NCI-H2171 (cell line): ENCODE measurements at places on chromosomes 11 and 22.

DNA sequence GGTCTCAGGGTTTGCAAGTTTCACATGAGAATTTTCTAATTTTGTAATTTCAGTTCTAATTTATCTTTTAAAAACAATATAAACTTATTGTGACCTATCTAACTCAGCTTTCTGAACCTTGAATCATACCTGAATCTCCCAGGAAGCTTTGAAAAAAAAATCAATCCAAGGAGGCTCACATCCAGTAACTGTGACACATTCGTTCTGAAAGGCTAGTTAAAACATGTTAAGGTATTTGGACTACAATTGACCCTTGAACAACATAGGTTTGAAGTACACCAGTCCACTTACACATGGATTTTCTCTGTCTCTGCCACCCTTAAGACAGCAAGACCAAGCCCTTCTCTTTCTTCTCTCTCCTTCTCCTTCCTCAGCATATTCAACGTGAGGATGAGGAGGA, 40.0 kb downstream of the DDI1 start:
- no peak for DNase-seq

- peak; percentile 56 for DNase-seq
Observed at GRCh38 chr11:100574894-100575769, 112.0 kb upstream of the ARHGAP42 start.

GRCh38 chr11:103183981-103184611, 74.9 kb downstream of the DYNC2H1 start:
- DNase-seq, result no peak

DNA sequence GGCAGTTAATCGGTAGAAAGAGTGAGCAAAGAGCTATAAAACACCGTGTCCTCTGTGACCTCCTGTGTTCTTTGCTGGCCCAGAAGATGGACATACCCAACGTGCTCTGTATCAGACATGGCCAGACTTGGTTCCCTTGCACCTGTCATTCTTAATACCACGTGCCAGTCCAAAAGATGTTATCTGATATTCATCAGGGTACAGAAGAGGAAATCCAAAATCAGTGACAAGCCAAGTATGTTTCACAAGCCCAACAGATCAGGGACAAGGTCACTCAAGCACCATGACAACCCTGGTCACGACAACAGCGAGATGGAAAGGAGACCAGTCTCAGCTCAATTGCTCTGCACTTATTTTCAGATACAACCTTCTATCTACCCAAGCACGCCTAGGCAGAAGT, 3.4 kb downstream of the LRP4 start:
- DNase-seq, result no peak

- no peak for DNase-seq
Observed at GRCh38 chr11:77558380-77558779, 31.4 kb upstream of the AQP11 start.

DNA sequence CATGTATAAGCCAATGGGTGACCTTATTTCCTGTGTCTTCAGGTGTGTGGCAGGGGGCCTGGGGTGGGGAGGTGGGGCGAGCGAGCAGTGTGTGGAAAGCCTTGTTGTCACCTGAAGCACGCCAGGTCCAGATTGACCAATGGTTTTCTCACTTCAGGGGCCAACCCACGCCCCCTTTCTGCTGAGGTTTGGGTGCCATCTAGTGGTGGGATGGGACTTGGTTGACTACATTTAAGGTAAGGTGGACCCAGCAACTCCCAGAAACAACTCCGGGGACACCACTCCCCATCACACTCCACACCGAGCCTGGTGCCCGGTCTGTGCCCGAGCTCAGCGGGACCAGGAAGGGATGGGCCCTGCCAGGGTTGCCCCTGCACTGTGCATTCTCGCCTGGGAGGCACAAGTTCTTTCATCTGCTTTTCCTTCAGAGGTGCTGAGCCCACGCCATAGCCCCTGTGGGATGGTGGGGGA, 40.0 kb downstream of the TPCN2 start:
- peak; percentile 27 for DNase-seq

GRCh38 chr11:134560566-134561330, 148.7 kb upstream of the B3GAT1 start:
- no peak for DNase-seq

DNA sequence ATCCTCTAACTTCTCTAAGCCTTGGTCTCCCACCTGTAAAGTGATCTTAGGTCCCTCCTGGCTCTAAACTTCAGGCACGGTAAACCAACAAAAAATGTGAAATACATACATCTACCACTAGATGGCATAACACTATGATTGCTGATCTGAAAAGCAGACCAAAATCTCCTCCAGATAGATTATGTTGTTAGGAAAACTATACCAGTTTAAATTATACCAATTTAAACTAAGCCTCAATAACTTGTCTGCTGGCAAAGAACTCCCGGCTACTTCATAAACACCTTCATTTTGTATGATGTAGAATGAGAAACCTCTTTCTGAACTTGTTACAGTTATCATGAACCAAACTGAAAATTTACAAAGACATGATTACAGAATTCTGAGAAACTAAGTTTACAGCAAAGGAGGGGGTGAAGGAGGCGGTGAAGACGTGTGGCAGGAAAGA, 85.9 kb downstream of the SBF2 start:
- DNase-seq, result no peak

DNA sequence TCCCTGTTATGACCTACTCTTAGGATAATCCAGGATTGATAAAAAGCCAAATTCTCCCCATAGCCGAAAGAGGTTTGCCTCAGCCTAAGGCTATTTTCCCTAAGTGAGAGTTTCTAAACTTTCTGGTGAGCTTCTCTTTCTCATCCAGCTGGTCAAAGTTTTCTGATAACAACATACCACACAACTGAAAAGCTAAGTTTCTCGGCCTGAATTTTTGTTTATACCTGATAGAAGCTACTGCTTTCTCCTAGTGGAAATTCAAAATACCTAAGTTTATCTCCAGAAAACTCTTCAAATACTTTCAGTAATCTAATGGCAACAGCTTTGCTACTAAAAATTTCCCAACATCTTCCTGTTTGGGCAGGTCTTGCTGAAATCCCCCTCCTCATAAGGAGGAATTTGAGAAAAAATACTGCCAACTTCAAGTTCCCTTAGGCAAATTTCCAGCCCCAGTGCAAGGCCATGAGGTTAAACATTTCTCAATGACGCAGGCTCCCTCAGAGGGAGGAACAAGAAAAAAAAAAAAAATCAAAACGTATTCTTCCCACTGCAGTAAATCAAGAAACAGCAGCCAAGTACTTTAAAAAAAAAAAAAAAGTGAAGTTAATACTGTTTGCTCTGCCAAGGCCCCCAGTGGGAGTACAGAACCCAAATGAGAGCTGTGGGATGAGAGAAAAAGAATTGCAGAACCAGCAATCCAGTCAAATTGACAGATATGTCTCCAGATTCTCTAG, 127.0 kb downstream of the MRTFA start:
- DNase-seq, result no peak

- no peak for DNase-seq
Observed at GRCh38 chr11:45328726-45329125, 42.6 kb upstream of the SYT13 start.

- DNase-seq, result no peak
Observed at GRCh38 chr11:124758355-124759265, 3.5 kb downstream of the ESAM start.

GRCh38 chr22:44266796-44267760, 45.7 kb downstream of the SHISAL1 start:
- no peak for DNase-seq

GRCh38 chr11:45664376-45665205, 831 bp downstream of the CHST1 start:
- DNase-seq, result no peak

DNA sequence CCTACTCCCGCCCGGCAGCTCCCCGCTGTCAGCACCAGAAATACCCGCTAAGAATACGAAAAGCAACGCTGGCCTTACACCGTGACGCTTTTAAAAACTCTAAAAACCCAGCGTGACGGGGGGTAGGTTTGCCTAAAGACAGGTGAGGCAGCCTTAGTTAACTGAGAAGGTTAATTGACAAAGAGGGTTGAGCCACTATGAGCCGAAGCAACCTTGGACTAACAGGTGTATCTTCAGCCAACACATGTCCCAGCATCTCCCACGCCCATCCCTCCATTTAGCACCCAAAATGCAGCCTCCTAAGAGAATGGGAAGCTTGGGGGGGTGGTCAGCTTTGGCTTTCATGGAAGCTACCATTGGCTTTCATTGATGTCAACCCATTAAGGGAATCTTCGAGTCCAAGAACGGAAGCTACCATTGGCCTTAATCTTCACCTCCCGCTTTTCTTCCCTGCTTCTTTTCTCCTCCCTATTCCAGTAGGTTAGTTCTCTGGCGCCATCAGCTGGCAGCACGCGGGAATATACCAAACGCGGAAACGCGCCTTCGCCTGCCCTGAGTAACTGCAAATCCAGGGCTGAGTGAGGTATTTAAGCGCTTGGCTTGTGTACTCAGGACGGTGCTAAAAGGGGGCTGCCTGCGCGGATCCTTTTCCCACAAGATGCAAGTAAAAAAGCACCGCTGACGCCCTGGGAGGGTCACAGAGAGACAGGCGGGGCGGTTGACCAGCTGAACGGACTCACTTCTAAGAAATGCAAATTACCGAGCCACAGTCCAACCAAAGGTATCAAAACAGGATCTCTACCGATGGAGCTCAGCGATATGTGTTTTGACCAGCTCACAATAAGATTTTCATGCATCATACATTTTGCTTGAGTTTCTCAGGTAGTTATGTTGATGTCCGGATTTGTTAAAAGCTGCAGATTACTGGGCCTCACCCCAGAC, 38.5 kb upstream of the GLYATL1 start:
- no peak for DNase-seq

DNA sequence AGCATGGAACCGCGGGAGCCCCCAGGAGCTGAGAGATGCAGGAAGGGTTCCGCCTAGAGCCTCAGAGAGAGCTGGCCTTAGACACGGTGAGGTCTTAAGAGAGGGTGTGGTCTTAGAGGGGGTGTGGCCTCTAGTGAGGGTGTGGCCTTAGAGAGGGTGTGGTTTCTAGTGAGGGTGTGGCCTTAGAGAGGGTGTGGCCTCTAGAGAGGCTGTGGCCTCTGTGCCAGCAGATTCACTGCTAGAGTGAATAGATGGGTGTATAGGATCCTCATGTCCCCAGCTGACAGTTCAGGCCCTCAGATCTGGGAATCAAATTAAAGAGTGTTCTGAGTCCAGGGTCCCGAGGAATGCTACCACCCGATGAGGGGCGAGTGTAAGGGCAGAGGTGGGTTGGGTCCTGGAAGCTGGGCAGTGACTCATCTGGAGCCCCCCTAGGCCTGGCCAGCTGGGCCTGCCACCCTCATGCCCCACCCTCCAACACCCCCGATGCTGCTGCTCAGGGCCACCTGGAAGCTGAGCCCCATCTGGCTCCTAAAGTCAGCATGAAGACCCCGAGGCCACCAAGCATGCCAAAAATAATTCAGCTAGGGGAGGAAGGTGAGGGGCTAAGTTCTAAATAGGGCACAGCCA, 49.5 kb downstream of the IGF2 start:
- DNase-seq, result no peak

DNA sequence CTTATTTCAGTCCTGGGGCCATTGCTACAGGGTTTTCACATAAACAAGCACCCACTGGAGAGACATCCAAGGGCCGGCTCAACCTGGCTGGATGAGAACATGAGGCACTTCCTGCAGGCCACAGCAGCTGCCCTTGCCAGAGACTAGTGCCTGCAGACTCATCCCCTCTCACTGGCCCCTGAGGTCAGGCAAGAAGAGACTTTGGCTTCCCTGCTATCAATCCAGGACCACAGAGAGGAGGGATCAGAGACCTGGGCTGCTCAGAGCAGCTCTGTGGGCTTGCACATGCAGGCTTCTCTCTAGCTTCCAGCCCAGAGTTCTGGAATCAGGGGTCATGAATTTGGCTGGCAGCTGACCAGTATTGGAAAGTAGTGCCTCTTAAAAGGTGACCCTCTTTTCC, 79.5 kb downstream of the CABIN1 start:
- no peak for DNase-seq

- no peak for DNase-seq
Observed at GRCh38 chr11:68303083-68303482, 9.3 kb upstream of the LRP5 start.

- no peak for DNase-seq
Observed at GRCh38 chr11:65698205-65698604, 13.8 kb upstream of the KAT5 start.

DNA sequence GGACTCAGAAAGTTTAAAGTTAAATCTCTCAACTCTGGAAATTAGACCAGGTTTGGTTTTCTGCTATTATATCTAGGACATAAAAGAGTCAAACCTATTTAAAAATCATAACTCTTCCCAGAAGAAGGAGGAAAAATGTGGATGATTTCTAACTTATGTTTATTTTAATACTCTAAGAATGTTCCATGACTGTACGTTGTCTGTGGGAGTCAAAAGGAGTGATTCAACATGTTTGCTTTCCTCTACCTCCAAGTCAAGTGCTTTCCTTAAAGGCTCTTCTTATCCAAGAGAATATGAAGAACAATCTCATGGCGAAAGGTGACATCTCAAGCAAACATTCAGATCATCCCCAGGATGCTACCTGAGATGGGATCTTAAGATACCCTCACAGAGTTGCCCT, 21.6 kb downstream of the OR51E1 start:
- DNase-seq, result no peak

- no peak for DNase-seq
Observed at GRCh38 chr11:34149786-34150185, 44.4 kb downstream of the NAT10 start.

- DNase-seq, result no peak
Observed at GRCh38 chr11:10909141-10909883, 51.5 kb upstream of the ZBED5 start.

- DNase-seq, result no peak
Observed at GRCh38 chr11:70555078-70555477, 156.7 kb downstream of the CTTN start.

- no peak for DNase-seq
Observed at GRCh38 chr11:65478388-65479183, 20.3 kb upstream of the MALAT1 start.

DNA sequence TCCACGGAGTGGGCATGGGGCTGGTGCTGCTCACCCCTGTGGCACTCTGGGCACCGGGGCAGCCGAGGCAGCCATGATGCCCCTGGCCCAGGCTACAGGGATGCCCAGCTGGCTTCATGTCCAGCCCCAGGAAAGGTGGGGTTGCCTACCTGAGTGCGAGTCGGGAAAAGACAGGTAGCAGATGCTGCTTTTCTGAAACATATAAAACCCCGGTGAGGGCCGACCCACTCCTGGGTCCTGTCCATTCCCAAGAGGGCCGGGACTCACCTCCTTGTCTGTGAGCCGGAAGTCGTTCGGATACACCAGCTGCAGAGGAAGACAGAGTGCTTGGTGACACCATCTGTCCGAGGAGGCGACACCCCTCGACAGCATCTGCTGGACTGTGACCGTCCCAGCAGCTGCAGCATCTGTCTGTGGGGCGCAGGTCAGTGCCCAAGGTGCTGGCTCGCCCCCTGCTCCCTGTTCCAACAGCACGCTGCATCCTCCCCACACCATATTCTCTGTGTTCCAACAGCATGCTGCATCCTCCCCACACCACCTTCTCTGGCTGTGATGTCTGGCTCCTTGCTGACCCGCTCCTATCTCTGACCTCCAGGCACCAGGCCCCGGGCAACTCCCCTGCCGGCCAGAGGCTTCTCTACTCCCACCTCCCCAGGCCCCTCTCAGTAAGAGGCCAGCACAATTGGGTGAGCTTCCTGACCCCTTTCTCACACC, 8.0 kb downstream of the DENND6B start:
- peak; percentile 36 for DNase-seq
